ENCODE measurements at places on chromosomes 3 and 15. TPM values are rescaled to one million over a fixed set of nuclear protein-coding genes. Genes with fewer than 3 reads are reported as not detected.

The GOLGA8T gene
- total RNA-seq, result not detected

The POPDC2 gene
- total RNA-seq, result 0.16 TPM

The RTP3 gene
- total RNA-seq, result not detected

The AGBL1 gene
- not detected for total RNA-seq

- DNase-seq, result no peak
Observed at GRCh38 chr15:67740405-67740804, 84.9 kb upstream of the SKOR1 start.

DNA sequence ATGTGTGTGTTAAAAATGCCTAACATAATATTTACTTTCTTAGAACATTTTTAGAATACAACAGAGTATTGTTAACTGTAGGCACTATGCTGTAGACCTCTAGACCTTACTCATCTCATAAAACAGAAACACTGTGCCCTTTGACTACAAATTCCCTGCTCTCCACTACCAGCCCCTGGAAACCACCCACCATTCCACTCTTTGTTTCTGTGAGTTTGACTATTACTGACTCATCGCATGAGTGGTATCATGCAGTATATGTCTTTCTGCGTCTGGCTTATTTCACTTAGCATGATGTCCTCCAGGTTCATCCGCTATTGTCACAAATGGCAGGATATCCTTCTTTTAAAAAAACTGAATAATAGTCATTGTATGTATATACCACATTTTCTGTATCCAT is 216.7 kb upstream of the CFAP20DC start:
- DNase-seq, result no peak

- DNase-seq, result no peak
Observed at GRCh38 chr15:65408324-65409035, 14.3 kb downstream of the IGDCC4 start.

Measured in HT-29 (cell line).